Activated CD4-positive, alpha-beta T cell treated with anti-CD3 and anti-CD28 coated beads, Interleukin-2, amount 10 ng/mL, durations not matched to agents 7 days and 5 days (primary cell): ENCODE measurements at places on chromosomes 6 and 20. TPM values are rescaled to one million over a fixed set of nuclear protein-coding genes. Genes with fewer than 3 reads are reported as not detected.
A peak's percentile ranks its signal among the peaks of the same experiment; 100 is the strongest.

- H3K27me3 ChIP-seq = no peaks in the 10 kb centered on the region
- no peaks in the 10 kb centered on the region for H3K36me3 ChIP-seq
- DNase-seq = no peak
Observed at GRCh38 chr6:150788089-150788488, 77.4 kb upstream of the MTHFD1L start.

GRCh38 chr6:96058082-96058481 is 42.3 kb downstream of the FUT9 start:
- no peaks in the 10 kb centered on the region for H3K4me1 ChIP-seq
- H3K27ac ChIP-seq = no peak overlapping the region
- H3K27me3 ChIP-seq = no peaks in the 10 kb centered on the region
- no peak for DNase-seq
- no peak overlapping the region for H3K4me3 ChIP-seq
- no peaks in the 10 kb centered on the region for H3K36me3 ChIP-seq

GRCh38 chr20:49751397-49751736 is 37.7 kb upstream of the B4GALT5 start:
- peaks cover 40% of the 10 kb centered on the region for H3K27me3 ChIP-seq
- DNase-seq = no peak
- peaks cover 14% of the 10 kb centered on the region for H3K4me1 ChIP-seq
- H3K4me3 ChIP-seq = no peak overlapping the region
- no peak overlapping the region for H3K27ac ChIP-seq

DNA sequence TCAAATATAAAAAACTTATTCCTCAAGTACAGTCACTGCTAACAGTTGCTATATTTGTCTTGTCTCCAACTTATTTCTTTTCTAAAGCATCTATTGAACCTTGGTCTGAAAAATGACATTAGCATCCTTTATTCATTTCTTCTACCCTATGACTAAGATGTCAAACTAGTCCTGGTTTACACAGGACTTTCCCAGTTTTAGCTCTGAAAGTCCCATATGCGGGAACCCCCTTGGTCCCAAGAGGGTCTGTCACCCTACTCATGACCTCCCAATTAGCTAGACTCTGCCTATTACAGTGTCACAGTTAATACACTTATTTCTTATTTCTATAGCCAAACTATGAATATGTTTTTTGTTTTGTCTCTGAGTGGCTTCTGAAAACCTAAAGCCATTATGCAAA is 37.1 kb downstream of the PLEKHG1 start:
- peaks cover 2% of the 10 kb centered on the region for H3K27me3 ChIP-seq
- DNase-seq = no peak
- peaks cover 29% of the 10 kb centered on the region for H3K4me1 ChIP-seq
- no peak overlapping the region for H3K27ac ChIP-seq
- no peak overlapping the region for H3K4me3 ChIP-seq

DNA sequence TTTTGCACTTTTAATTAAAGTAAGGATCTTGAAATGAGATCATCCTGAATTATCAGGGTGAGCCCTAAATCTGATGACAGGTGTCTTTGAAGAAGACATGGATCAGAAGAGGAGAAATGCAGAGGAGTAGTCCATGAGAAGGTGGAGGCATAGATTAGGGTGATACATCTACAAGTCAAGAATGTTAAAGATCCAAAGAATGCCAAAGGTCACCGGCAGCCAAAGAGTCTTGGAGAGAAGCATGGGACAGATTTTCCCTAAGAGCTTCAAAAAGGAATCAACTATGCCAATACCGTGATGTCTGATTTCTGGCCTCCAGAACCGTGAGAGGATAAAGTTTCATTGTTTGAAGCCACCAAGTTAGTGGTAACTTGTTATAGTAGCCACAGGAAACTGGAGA is 59.0 kb upstream of the THEMIS start:
- no peaks in the 10 kb centered on the region for H3K27me3 ChIP-seq
- H3K27ac ChIP-seq = no peak overlapping the region
- no peak overlapping the region for H3K4me3 ChIP-seq
- no peak for DNase-seq
- H3K4me1 ChIP-seq = peaks cover 17% of the 10 kb centered on the region

GRCh38 chr6:47438481-47439347 is 38.9 kb upstream of the CD2AP start:
- H3K27me3 ChIP-seq = peaks cover 4% of the 10 kb centered on the region
- H3K36me3 ChIP-seq = no peaks in the 10 kb centered on the region
- H3K4me3 ChIP-seq = no peak overlapping the region
- DNase-seq = no peak
- H3K4me1 ChIP-seq = no peaks in the 10 kb centered on the region

GRCh38 chr20:924639-925038 is 8.5 kb upstream of the ANGPT4 start:
- H3K36me3 ChIP-seq = no peaks in the 10 kb centered on the region
- peaks cover 10% of the 10 kb centered on the region for H3K27me3 ChIP-seq
- H3K4me3 ChIP-seq = no peak overlapping the region
- H3K27ac ChIP-seq = no peak overlapping the region
- DNase-seq = no peak

GRCh38 chr20:38125157-38126056 is 39.7 kb downstream of the TGM2 start:
- no peaks in the 10 kb centered on the region for H3K27me3 ChIP-seq
- H3K4me1 ChIP-seq = peaks cover 6% of the 10 kb centered on the region
- DNase-seq = no peak
- H3K4me3 ChIP-seq = no peak overlapping the region

- no peak overlapping the region for H3K4me3 ChIP-seq
- DNase-seq = no peak
- no peaks in the 10 kb centered on the region for H3K36me3 ChIP-seq
- H3K27ac ChIP-seq = no peak overlapping the region
- H3K4me1 ChIP-seq = peaks cover 28% of the 10 kb centered on the region
- H3K27me3 ChIP-seq = no peaks in the 10 kb centered on the region
Observed at GRCh38 chr20:5734602-5735001, 15.6 kb upstream of the SHLD1 start.

- DNase-seq = no peak
- peaks cover 8% of the 10 kb centered on the region for H3K4me1 ChIP-seq
- peak overlapping the region; percentile 45 for H3K4me3 ChIP-seq
- H3K27ac ChIP-seq = no peak overlapping the region
Observed at GRCh38 chr6:71419217-71420094, 130.8 kb downstream of the OGFRL1 start.

DNA sequence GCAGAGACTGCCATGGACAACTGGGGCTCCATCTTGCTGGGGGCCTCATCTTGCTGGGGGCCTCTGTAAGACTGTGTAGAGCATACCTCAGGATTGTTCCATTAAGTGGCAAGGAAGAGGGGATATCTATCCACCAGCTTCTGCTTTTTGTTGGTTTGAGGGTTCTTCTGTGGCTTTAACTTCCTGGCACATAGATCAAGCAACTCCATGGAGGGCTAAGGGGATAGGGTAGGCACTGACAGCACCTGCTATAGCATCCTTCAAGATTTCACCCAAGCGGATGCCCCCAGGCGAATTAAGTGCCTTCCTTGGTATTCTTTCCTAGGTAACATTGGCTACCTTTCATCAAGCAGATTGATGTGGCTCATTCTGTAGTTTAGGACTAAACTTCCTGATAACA is 3.8 kb upstream of the LRRN4 start:
- peaks cover 9% of the 10 kb centered on the region for H3K4me1 ChIP-seq
- peaks cover 26% of the 10 kb centered on the region for H3K27me3 ChIP-seq
- H3K27ac ChIP-seq = no peak overlapping the region
- H3K4me3 ChIP-seq = no peak overlapping the region
- H3K36me3 ChIP-seq = no peaks in the 10 kb centered on the region

DNA sequence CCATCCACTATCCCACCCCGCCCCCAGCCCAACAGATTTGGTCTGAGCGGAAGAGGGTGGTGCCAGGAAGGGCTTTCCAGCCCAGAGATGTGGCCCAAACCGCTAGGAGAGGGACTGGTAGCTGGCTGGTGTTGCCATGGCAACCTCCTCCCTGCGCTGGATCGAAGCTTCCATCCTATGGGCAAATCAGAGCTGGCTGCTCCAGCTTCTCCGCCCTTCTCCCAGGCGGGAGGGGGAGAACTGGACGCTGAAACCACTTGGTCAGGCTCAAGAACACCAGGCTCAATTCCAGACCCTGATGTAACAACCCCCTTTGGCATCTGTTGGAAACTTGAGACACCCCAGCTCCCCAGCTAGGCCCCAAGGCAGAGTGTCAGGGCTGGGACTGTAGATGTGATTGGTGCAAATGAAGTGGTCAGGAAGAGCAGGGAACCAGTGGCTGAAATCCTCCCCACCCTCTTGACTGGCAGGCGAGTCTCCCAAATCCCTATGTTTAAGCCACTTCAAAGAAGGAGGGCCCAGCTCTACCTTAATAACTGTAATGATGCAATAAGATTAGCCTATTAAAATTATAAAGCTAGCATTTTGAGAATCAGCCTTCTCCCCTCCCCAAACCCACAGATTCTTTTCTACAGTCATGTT is 4.2 kb downstream of the RIMS4 start:
- H3K27me3 ChIP-seq = peaks cover 52% of the 10 kb centered on the region
- no peaks in the 10 kb centered on the region for H3K36me3 ChIP-seq
- DNase-seq = no peak
- peaks cover 3% of the 10 kb centered on the region for H3K4me1 ChIP-seq

- H3K27ac ChIP-seq = peak overlapping the region; percentile 97
- no peak for DNase-seq
- peak overlapping the region; percentile 94 for H3K4me3 ChIP-seq
- H3K36me3 ChIP-seq = peaks cover 18% of the 10 kb centered on the region
Observed at GRCh38 chr6:30571762-30572082, 480 bp downstream of the ABCF1 start.

Gene METTL24
- total RNA-seq = not detected

Gene MUC22
- total RNA-seq = not detected

Gene MACROD2
- not detected for total RNA-seq

Gene TUBB
- total RNA-seq = 1,661 TPM
